ENCODE measurements at places on chromosomes 13 and 19.
A peak's percentile ranks its signal among the peaks of the same experiment; 100 is the strongest.

- DNase-seq = peak; percentile 29
These were observed 108.2 kb downstream of the EDNRB start for GRCh38 chr13:77810430-77810829.

GRCh38 chr13:76481738-76482137 lies 404.5 kb downstream of the KCTD12 start:
- DNase-seq = no peak

DNA sequence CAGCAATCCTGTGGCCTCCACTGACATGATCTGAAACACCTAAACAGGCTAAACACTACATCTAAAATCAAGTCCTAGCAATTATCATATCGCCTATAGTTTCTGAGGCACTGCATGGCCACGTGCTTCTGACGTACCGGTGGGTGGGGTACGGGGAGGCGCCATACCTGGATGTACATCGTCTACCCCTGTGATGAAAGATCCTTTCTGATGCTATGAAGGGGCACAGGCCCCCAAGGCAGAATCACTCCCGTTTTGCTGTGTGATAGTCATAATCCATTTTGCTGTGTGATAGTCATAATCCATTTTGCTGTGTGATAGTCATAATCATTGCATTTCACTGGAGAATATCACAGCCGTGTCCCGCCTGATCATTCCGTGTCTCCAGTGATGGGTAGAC lies 118.7 kb upstream of the SOX1 start:
- DNase-seq = no peak

DNA sequence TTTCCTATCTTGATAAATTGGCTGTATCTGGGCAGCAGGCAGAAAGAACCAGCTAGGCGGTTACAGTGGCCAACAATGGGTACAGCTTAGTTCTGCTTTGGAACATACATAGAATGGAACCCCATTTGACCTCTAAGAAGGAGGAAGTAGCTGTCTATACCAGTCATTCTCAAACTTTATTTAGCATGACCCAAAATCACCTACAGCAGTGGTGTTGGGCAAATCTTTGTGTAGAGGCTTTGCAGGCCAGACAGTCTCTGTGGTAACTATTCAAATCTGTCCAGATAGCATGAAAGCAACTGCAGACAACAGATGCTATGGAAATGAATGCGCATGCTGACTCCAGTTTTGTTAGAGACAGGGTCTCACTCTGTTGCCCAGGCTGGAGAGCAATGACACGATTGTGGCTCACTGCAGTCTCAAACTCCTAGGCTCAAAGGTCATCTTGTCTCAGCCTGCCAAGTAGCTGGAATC lies 12.0 kb upstream of the KCNC3 start:
- DNase-seq = no peak

DNA sequence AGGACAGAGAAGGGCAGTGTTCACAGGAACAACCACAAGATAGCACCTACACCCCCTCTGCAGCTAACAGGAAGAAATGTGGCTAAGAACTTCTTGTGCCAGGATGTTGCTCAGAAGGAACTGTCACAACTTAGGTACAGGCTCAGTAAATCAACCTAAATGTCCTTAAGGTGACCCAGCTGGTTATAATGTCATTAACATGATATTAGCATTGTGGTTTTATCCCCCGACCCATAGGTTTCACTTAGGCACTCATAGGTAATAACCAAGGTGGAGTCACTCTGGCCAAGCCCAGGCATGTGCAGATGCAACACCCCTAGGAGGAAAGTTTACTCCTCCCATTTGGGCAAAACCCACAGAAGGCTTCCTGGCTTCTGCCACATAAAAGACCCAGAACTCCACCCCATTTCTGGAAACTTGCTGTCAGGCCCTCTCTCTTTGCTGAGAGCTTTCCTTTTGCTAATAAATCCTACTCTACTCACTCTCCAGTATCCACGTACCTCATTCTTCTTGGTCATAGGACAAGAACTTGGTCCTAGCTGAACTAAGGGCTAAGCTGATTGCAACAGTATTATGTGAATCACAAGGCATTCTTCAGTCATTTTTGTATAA lies 951.3 kb downstream of the SLITRK5 start:
- no peak for DNase-seq

DNA sequence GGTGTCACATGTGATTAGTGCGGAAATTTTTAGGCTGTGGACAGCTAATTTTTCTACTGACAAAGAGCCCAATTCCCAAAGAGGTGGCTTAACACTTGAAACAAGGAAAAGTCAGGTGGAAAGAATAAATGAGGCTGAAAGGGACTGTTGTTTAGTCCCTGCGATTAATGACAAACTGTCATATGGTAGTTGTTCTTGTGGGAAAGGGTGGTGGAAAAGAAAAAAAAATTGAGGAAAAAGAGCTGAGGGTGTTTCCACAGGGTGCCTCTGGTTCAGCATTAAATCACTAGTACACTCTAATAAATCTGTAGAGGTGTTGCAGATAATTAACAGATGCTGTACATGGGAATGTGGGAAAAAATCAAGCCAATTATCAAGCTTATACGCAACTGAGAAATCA lies 300.7 kb downstream of the DNAJC15 start:
- no peak for DNase-seq

All from SK-N-DZ (cell line).